ENCODE measurements at places on chromosomes 6 and 20. TPM values are rescaled to one million over a fixed set of nuclear protein-coding genes. Genes with fewer than 3 reads are reported as not detected.

ADGB gene
- total RNA-seq: not detected

GRCh38 chr6:136526196-136526930 is 23.9 kb downstream of the MAP7 start:
- no peak for DNase-seq

GRCh38 chr6:118669561-118669960 is 18.2 kb upstream of the CEP85L start:
- no peak for DNase-seq

ETV7 gene
- total RNA-seq: 0.51 TPM

GRCh38 chr6:116370760-116371119 is at the start of gene DSE:
Gene DSE, plus strand, starts transcription at chr6:116370947. Its CDS starts 28,304 bp downstream, at chr6:116399251.
- peak; percentile 59 for DNase-seq

DNA sequence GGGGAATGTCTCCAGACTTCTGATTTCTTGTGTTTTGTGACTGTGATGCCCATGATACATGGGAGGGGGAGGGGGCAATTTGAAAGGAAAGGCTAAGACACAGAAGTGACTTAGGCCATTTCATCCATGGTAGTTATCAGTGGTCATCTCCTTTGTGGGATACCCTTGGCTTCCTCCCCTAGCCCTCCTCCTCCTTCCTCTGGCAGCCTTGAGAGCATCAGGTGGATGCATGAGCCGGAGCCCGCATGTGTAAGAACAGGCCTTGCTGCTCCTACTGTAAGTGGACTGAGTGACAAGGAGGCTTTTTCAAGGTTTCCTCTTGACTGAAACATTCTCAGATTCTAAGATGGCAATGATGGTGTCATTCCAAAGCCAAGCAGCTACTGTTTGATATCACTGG is 874 bp downstream of the CD83 start:
- no peak for DNase-seq

DNA sequence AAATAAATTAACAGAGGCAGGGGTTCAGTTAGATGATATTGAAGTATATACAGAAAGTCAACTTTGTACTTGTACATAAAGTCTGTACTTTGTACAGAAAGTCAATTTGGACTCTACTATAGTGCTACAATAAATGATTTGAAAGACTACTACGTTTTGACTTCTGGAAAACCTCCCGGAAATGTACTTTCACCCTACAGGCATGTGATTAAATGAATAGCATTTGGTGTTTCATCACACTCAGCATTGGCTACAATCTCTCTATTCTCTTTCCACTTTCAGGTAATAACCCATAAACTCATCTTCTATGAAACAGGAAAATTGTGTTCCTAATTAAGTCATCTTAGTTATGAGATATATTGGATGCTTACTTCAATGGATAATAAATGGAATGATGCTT is 25.6 kb upstream of the MC3R start:
- DNase-seq: no peak

GRCh38 chr20:32973077-32973717 is 31.0 kb downstream of the SUN5 start:
- DNase-seq: no peak

FABP7 gene
- not detected for total RNA-seq

DNA sequence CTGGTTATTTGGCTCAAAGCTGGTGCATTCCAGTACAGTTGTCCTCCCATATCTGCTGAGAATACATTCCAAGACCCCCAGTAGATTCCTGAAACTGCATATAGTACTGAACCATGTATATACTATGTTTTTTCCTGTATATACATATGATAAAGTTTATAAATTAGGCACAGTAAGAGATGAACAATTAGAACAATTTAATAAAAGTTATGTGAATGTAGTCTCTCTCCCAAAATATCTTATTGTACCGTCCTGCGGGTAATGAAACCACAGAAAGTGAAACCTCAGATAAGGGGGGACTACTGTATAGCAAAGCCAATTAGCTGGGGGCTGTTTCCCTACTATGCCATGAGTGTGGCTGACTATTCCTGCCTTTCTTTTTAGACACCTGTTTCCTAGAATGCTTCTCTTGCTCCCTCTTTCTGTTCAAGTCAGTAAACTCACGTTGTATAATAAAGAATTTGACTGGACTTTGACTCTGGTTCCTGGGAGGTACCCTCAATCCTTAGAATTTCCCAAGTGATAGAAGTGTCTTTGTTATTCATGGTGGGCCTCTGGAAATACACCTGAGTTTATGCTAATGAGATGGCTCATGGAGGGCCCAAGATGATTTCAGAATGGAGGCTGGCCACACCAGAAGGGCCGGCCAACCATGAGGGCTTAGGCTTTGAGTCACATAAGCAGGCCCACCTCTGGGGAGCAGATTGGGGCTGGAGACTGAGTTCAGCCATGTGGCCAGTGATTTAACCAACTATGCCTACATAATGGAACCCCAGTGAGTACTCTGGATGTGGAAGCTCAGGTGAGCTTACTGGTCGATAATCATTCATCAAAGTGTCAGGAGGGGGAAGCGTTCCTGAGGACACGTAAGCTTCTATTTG is 689 bp upstream of the BLOC1S5 start:
- no peak for DNase-seq

DNA sequence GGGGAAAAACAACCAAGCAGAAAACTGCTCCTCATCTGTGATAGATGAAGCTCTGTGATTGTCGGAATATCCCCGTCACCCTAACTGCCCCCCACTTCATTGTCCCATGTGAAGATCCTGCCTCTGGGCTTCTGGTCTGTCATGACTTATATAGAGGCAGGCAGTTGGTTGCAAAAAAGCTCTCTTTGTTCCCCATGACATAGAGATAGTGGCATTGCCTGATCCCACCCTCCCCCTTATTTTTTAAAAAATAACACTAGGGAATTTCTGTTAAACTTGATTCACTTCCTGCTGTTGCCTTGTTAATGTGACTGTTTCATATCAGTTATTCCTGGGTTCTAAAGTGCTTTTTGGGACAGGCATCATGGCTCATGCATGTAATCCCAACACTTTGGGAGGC is 203.1 kb downstream of the JARID2 start:
- no peak for DNase-seq

GRCh38 chr6:39215640-39216158 is 13.6 kb downstream of the KCNK5 start:
- no peak for DNase-seq

KIAA0408 gene
- total RNA-seq: 0.34 TPM

GRCh38 chr6:9606435-9607134 is 808.3 kb downstream of the TFAP2A start:
- no peak for DNase-seq

MSH5 gene
- total RNA-seq: 35.4 TPM

- no peak for DNase-seq
Observed at GRCh38 chr20:33944914-33945313, 48.8 kb upstream of the RALY start.

DNA sequence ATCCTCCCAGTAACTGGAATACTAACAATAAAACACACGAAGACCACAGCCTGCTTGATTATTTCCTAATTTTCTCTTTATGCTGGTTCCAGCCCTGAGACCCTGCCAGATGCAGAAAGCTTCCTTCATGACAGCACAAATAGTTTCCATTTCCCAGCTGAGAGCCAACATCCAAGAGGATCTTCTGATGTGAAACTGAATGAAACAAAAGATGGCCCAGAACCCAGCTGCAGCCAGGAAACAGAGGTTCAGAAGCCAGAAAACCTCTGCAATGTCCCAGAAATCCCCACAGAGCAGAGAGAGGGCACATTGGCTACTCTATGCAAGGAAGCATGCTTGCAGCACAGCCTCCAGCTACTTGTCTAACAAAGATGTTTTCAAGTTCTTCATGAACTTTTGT is 61.8 kb upstream of the PLEKHG1 start:
- no peak for DNase-seq

- DNase-seq: no peak
Observed at GRCh38 chr6:168340819-168341218, 21.2 kb upstream of the DACT2 start.

SIRPB1 gene
- total RNA-seq: 1.1 TPM

PCED1A gene
- 59.1 TPM for total RNA-seq

BNIP5 gene
- 0.10 TPM for total RNA-seq
